Bronchial epithelial cell (primary cell): ENCODE measurements at places on chromosomes 2 and 18.

GRCh38 chr2:110104025-110104771 lies 11.4 kb downstream of the MALL start:
- DNase-seq = peak; percentile 87

GRCh38 chr18:58205443-58206160 lies 161.6 kb downstream of the NEDD4L start:
- peak; percentile 65 for DNase-seq

DNA sequence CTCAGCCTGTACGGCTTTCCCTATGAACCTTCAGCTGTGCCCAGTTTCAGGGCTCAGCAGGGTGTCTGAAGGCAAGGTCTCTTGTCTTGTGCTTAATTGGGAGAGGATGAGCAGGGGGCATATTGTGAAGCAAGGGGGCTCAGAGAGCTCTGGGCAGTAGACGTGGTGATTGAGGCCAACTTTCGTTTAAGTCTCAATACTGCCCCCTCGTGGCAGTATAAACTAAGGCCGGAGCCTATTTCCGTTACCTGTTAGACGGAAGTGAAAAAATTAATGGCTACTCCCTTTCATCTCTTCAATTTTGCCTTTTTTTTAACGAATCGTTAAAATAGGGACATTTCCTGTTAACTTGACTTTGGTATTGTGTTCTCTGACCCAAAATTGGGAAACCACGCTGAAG lies 193.4 kb downstream of the TDRD15 start:
- DNase-seq = peak; percentile 27

GRCh38 chr2:196592911-196593881 lies 46.3 kb upstream of the CCDC150 start:
- no peak for DNase-seq

- peak; percentile 91 for DNase-seq
These were observed 275.7 kb upstream of the FN1 start for GRCh38 chr2:215711471-215712034.

- DNase-seq = peak; percentile 72
These were observed 157.8 kb downstream of the SMAD2 start for GRCh38 chr18:47772374-47773248.

GRCh38 chr2:105177536-105178254 lies 63.8 kb upstream of the GPR45 start:
- DNase-seq = no peak

DNA sequence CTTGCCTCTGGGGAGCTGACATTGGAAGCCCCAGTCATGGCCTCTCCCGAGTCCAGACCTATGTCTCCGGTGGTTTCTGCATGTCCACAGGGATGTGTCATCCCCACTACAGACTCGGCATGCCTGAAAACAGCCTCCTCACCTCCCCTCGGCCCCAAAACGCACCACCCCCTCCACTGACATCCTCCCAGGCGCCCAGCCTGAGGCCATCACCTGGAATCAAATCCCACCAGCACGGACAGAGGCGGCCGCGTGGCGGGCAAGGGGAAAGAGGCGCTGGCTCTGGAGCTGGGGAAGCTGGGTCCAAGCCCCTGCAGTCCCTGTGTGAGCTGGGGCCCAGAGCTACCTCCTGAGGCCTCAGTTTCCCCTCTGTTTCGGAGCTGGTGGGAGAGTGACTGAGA lies 69.9 kb upstream of the SMAD7 start:
- DNase-seq = peak; percentile 54

DNA sequence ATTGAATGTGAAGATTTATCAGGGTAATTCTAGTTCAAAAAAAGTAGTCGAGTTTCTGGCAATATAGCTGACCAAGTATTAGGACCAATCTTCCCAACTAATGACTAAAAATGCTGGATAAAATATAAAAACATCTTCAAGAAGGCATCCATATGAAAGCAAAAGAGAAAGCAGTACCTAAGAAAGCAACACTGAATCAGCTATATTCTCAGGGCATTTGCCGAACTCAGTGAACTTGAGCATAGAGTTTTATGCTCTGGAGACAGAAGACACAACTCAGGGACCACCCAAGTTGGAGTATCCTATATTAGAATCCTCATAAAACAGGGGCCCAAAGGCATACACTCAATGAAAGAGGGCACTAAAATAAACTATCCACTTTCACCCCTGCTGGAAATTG lies 103.7 kb upstream of the HNRNPA3 start:
- DNase-seq = no peak

DNA sequence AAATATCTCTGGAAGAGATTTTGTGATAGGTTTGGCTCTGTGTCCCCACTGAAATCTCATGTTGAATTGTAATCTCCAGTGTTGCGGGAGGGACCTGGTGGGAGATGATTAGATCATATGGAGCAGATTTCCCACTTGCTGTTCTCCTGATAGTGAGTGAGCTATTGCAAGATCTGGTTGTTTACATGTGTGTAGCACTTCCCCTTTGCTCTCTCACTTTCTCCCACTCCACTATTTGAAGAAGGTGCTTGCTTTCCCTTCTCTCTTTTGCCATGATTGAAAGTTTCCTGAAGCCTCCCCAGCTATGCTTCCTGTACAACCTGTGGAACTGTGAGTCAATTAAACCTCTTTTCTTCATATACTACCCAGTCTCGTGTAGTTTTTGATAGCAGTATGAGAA lies 97.0 kb upstream of the FN1 start:
- DNase-seq = no peak

GRCh38 chr2:10179422-10179821 lies 56.9 kb downstream of the RRM2 start:
- no peak for DNase-seq

- DNase-seq = no peak
These were observed 82.6 kb upstream of the ODC1 start for GRCh38 chr2:10530607-10531239.

DNA sequence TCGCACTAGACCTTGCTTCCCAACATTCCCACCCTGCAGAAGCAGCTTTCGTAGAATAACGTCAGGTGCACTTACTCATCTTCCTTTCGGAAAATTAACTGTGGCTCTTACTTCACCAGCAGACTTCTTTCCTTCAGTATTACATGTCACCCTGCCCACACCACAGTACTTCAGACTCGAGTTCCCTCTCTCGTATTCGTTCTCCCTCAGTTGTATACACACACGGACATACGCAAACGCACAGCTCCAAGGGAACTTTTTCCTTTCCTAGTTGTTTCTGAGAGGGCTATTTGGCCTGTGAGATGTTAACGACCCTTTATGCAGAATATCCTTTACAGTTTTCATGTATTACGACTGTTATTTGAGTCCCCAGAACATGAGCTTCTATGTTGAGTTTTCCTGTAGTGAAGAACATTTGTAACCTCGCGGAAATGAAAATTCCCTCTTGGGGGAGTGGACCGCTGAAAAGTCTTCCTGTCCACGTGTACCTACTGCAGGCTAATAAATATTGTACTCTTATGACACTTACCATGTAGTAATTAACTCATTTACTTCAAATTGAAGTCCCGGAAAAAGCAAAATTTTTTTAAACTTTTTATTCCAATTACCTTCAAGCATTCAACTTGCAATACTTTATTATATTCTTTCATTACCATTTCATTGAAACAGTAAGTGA lies 908 bp downstream of the ERLEC1 start:
- DNase-seq = peak; percentile 50

DNA sequence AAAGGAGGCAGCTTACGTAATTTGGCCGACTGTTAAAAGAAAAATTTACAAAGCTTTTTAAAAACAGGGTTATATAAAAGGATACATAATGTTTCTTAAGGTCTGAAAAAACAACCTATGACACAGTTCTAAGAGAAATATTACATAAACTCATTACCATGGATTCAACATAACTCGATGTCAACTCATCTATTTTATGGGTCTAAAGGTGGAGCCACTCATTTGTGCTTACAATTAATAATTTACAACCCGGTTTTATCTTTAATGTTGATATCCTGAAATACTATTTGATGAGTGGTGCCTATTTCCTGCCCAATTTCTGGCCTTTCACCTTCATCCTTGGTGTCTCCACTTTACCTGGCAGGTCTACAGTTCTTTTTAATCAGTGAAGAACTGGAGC lies 15.1 kb downstream of the USP40 start:
- no peak for DNase-seq

- DNase-seq = no peak
These were observed 1.0 kb upstream of the SNRNP200 start for GRCh38 chr2:96306370-96306769.

GRCh38 chr2:195604706-195605105 lies 52.3 kb upstream of the SLC39A10 start:
- DNase-seq = no peak

GRCh38 chr2:59803586-59803985 lies 749.9 kb downstream of the BCL11A start:
- no peak for DNase-seq

GRCh38 chr18:650428-650858 lies 7.0 kb upstream of the TYMS start:
- DNase-seq = no peak

DNA sequence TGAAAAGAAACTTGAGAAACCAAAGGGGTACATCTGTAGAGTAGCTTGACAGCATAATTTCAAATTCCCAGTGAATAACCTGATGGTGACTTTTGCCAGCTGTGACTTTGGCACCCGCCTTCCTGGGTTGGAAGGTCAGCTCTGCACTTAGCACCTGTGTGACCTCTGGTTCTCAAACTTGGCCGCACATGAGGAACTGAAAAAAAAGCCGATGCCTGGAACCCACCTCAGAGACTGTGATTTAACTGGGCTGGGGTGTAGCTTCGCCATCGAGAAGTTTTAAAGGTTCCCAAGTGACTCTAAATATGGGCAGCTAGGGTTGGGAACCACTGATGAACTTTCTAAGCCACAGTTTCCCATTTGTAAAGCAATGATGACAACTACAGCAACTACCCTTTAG lies 6.5 kb downstream of the EFEMP1 start:
- DNase-seq = no peak

DNA sequence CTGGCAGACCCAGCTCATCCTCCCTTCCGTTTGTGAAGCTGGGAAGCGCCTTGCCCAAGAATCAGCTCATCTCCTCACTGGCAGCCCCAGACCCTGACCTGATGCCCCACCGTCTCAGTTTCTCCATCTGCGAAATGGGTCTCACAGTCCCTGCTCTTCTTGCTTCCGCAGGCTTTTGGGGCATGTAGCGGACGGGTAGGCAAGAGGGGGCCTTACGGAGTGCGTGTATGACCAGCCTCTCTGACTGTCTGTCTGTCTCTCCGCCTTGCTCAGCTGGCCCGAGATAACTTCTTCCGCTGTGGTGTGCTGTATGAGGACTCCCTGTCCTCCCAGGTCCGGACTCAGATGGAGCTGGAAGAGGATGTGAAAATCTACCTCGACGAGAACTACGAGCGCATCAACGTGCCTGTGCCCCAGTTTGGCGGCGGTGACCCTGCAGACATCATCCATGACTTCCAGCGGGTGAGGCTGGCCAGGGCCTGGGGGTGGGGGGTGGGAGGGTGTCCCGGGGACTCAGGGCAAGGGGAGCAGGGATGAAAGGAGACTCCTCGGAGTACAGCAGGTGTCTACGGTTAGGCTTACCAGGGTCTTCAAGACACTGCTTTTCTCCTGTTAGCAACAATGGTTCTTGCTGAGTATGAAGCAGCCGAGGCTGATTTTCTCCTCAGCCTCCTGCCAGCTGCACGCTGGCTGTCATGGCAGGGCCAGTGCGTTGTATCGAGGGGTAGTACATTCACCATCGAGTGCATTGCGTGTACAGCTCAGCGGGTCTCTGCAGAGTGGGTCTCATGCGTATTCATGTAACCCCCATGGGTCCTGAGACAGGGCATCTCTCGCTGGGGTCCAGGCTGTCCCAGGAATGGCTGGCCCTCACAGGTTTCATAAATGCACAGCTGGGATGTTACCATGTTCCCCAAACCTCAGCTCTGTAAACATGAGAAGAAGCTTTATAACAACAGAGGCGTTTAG lies 10.9 kb downstream of the ITM2C start:
- no peak for DNase-seq

DNA sequence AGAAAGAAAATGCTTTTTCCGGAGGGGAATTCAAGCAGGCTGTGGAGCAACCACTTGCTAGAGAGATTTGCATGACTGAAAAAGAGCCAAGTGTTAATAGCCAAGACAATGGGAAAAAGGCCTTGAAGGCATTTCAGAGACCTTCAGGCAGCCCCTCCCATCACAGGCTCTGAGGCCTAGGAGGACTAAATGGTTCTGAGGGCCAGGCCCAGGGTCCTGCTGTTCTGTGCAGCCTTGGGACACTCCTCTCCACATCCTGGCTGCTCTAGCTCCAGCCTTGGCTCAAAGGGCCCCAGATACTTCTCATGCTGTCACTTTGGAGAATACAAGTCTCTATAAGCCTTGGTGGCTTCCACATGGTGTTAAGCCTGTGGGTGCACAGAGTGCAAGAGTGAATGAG lies 81.8 kb downstream of the B3GNT2 start:
- no peak for DNase-seq

DNA sequence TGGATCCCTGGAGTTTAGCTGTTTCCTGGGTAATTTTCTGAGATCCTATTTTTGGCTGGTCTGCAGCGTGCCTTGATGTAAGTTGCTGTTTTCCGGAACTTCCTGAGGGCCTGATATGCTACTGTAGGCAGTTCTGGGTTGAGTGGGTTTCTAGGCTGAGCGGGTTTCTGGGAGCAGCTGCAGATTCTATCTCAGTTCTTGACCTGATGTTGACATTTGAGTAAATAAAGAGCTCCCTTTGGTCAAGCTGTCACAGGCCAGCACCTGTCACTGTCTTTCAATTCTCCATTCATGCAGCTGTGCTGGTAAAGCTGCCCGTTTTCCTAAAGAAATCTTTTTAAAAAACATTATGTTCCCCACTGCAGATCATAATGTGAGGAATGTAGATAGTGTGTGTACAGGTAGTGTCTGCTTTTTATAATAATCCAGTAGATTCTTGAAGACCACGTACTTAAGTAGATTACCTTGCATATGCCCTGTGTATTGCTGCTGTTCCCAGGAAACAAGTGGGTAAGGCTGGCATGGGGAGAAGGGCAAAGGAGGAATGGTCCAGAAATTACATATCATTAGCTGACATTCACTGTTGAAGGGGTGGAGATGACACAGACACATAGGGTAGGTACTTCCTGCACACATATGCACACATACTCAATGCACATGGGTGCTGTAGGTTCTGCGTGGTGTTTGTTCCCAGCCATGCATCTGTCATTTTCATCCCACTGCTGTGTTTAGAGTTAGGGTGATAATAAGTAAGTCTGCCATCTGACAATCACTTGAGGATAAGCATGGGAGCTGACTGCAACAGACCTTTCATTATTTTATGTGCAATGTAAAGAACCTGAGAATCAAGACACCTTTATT lies 25.9 kb downstream of the CD28 start:
- DNase-seq = no peak

GRCh38 chr2:177489719-177490301 lies 97.2 kb downstream of the AGPS start:
- peak; percentile 39 for DNase-seq

- DNase-seq = no peak
These were observed 236.9 kb downstream of the BCL11A start for GRCh38 chr2:60316381-60317033.

GRCh38 chr2:53150146-53150545 lies 617.5 kb upstream of the CHAC2 start:
- no peak for DNase-seq
